ENCODE measurements at places on chromosomes 6 and 20.

- no peak for DNase-seq
These were observed 132.1 kb downstream of the ZDHHC14 start for GRCh38 chr6:157513004-157513603.

GRCh38 chr6:52548999-52549398, 27.9 kb downstream of the TRAM2 start:
- no peak for DNase-seq

- DNase-seq, result no peak
These were observed 809.4 kb upstream of the CITED2 start for GRCh38 chr6:140183881-140184280.

DNA sequence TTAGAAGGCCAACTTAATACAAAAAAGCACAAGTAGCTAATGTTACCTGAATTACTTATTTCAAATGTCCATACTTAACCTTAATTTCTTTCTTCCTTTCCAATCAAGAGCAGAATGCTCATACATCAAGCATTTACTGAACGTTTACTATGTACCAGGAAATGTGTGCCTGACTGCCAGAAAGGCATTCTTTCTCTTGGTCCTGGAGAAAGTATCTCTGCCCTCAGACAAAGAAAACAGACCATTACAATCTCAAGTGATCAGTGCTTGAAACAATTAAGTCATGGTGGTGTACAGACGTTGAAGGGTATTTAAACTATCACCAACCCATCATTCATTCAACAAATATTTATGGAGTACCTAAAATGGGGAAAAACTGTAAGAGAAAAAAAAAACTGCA, 26.4 kb downstream of the CSNK2A1 start:
- no peak for DNase-seq

DNA sequence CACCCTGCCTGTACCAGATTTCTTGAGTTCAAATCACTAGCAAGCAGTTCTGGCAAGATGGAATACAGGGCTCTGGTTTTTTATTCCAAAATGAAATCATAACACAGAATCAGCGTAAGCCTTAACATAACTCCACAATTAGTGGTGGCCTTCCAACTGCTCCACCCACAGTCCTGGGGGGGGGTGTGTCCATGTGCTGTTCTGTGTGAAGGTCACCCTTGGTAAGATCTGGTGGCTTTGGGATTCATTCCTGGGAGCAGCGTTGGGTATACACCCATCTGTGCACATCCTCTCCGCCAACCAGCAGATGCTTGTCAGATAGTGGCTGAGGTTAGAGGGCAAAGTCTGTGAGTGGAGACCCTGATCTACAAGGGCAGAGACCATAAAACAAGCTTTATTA, 49.9 kb upstream of the CD83 start:
- DNase-seq, result no peak

DNA sequence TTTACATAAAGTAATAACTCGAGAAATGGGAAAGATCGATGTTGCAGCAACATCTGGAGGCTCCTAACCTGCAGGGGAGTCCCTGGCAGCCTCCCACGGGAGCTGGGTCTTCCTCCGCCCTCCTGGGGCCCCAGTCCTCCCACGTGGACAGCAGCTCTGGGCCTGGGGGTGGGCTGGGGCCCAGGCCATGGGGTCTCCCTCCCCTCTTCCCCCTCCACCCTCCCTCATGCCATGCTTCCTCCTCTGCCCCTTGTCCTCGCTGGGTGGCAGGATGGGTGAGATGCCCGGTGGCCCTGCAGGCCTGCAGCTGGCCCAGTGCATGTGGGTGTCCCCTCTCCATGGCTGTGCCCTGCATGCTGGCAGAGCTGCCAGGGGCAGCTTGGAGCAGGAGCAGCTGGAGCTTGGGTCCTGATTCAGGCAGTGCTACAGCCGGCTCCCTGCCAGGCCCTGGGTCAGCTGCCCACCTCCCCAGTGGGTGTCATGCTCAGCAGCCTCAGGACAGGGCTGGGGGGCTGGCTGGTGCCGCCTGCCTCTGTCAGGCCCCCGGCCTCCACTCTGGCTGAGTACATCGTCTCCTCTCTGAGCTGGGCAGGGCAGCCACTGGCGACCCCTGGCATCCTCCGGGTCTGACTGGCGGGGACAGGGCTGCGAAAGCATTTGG, 48.9 kb upstream of the BHLHE23 start:
- DNase-seq, result no peak

GRCh38 chr6:97066056-97066455, 141.5 kb downstream of the KLHL32 start:
- no peak for DNase-seq

GRCh38 chr20:59463541-59463940, 140.8 kb upstream of the PHACTR3 start:
- no peak for DNase-seq

All from DMS 273 treated with DMSO at 0.1 percent for 48 hours (cell line).